ENCODE measurements at places on chromosomes 2 and 18. TPM values are rescaled to one million over a fixed set of nuclear protein-coding genes. Genes with fewer than 3 reads are reported as not detected.

GRCh38 chr2:3651691-3652648, 6.0 kb upstream of the ALLC start:
- H3K4me1 ChIP-seq: peaks cover 12% of the 10 kb centered on the region
- H3K4me3 ChIP-seq: peak overlapping the region; percentile 20
- H3K27me3 ChIP-seq: no peaks in the 10 kb centered on the region
- H3K36me3 ChIP-seq: no peaks in the 10 kb centered on the region
- peak overlapping the region; percentile 69 for H3K27ac ChIP-seq
- peak; percentile 17 for DNase-seq

- H3K4me3 ChIP-seq: no peak overlapping the region
- no peak for DNase-seq
- H3K27me3 ChIP-seq: no peaks in the 10 kb centered on the region
- no peaks in the 10 kb centered on the region for H3K36me3 ChIP-seq
These were observed 229.6 kb downstream of the LPIN1 start for GRCh38 chr2:11976073-11976472.

- no peak overlapping the region for H3K27ac ChIP-seq
- H3K36me3 ChIP-seq: no peaks in the 10 kb centered on the region
- no peaks in the 10 kb centered on the region for H3K27me3 ChIP-seq
- no peak overlapping the region for H3K4me3 ChIP-seq
These were observed 1070.3 kb upstream of the CELF4 start for GRCh38 chr18:38635709-38636430.

DNA sequence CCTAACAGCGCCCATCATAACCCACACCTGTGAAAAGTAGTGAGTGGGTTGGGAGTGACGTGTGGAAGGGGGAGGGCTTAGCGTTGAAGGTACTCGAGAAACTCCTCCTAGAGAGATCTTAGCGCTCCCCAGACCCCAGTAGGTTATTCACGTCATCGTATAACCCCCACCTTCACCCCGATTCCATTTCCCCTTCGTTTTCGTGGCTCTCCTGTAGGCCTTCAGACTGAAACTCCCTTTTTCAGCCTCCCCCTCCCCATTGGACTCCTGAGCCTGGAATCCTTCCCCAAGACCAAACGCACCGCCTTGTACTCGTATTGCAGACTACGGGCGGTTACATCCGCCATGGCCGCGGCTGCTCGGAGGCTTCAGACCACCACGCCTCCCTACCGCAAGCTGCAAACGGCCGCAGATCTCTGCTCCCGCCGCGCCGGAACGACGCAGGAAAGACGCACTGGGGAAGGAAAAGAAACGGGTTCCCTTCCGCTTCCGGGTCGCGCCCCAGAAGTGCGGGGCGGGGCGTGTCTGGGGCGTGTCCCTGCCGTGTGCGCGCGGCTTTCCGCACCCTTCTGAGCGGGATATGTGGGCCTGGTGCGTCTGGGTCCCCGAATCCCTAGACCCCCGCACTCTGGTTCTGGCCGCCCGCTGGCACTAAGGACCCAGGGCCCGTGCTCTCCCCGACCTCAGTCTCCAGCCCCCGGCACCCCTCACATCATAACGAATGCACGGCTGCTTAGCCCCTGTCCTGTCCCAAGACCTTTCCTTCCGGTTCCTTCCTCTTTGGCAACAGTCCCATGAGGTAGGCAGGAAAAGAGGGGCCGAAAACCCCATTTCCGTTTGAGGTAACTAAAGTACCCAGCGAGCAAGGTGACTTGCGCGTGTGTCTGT, at the start of gene SNRNP200:
TSS of gene SNRNP200 (minus strand) at position 456 of the 888 bp plus-strand sequence. CDS start at position 347, 109 bp downstream.
- H3K4me3 ChIP-seq: peak within 1 kb of the TSS; percentile 83
- H3K4me1 ChIP-seq: peaks cover 11% of the 10 kb centered on the region
- peaks cover 28% of the 10 kb centered on the region for H3K36me3 ChIP-seq

- H3K27me3 ChIP-seq: no peaks in the 10 kb centered on the region
- DNase-seq: no peak
- no peak overlapping the region for H3K27ac ChIP-seq
- no peak overlapping the region for H3K4me3 ChIP-seq
These were observed 527.6 kb upstream of the FANCL start for GRCh38 chr2:58768715-58769080.

DNA sequence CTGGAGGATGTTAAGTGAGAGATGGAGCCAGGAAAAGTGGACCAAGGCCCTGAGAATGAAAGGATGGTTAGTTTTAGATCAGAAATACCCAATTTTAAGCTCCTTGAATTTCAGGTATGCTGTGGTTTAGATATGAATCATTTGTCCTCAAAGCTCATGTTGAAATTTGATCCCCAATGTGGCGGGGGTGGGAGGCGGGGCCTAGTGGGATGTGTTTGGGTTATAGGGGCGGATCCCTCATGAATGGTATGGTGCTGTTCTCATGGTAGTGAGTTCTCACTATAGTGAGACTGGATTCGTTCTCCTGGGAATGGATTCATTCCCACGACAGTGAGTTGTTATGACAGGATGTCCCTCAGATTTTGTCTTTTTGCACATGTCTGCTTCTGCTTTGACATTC, 11.4 kb downstream of the MYO5B start:
- no peak overlapping the region for H3K4me3 ChIP-seq
- no peaks in the 10 kb centered on the region for H3K4me1 ChIP-seq
- DNase-seq: no peak

DNA sequence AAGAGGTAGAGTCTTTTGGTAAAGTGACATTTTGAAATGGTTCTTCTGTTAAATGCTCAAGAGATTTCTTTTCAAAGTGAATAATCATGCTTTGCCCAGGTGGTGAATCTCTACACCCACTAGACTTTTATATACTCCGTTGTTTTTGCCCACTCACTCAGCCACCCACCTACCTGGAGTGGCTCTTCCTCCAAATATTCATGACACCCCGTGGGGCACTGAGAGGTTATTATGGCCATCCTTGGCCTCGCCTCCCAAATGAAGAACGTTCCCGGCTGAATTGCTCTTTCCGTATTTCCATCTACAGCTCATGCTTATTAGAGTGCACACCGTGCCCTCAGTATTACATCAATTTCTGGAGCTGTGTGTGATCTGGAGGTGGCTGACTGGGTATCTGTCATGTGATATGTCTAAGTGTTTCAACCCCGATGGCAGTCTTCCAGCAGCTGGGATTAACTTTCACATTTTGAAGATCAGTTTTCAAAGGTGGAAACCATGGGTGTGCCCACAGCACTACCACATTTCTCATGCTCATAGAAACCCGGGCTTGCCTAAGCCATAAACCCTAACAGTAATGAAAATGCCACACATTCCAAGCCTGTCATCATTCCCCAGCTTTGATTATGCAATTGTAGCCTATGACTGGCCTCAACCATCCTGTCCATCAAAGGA, 406.6 kb upstream of the MMADHC start:
- H3K4me3 ChIP-seq: no peak overlapping the region
- DNase-seq: peak; percentile 75
- H3K4me1 ChIP-seq: no peaks in the 10 kb centered on the region
- peak overlapping the region; percentile 13 for H3K27ac ChIP-seq
- H3K27me3 ChIP-seq: no peaks in the 10 kb centered on the region

DNA sequence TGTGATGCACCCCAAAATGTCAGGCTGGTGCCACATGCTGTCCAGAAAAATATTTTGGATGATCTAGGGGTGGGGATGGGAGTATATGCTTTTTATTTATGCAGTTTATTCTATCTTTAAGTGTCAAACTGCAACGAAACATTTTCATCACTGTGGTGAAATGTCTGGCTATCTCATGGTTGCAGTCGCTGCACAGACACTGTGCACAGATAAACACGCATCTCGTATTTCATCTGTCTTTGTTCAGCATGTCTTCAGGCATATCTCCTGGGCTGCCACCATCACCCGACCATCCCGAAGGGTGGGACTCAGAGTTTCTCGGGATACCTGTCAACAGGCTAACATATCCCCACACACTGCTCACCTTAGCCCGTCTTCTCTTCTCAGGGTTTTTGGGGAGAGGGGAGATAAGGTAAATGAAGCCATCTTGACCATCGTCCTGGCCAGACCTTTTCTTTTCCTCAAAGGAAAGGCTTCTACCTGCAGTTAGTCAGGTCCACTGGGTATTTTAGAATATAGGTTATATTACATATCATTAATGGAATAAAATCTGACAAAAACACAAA, 80.7 kb upstream of the NABP1 start:
- H3K36me3 ChIP-seq: no peaks in the 10 kb centered on the region
- H3K27me3 ChIP-seq: no peaks in the 10 kb centered on the region
- no peak for DNase-seq

- no peaks in the 10 kb centered on the region for H3K4me1 ChIP-seq
- no peaks in the 10 kb centered on the region for H3K27me3 ChIP-seq
- H3K36me3 ChIP-seq: no peaks in the 10 kb centered on the region
- H3K4me3 ChIP-seq: no peak overlapping the region
- DNase-seq: no peak
These were observed 147.1 kb downstream of the NOL4 start for GRCh38 chr18:34077599-34077998.

DNA sequence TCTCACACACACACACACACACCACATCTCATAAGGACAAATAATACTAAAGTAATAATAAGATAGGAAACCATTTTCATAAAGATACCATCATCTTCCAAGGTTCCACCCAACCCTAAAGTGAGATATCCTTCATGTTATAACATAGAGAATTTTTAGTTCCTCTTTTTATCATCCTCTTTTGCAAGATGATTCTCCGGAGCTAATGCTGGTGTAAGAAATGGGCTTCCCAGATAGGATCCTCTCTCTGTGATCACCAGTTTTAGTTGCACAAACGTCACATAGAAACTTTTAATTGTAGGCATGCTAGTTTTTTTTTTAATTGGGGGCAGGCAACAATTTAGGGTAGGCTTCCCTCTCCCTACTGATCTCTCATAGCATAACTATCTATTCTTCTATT, 49.6 kb downstream of the ARHGAP25 start:
- H3K27me3 ChIP-seq: no peaks in the 10 kb centered on the region
- H3K4me1 ChIP-seq: peaks cover 2% of the 10 kb centered on the region
- no peak overlapping the region for H3K4me3 ChIP-seq

- H3K4me3 ChIP-seq: no peak overlapping the region
- H3K36me3 ChIP-seq: peaks cover 2% of the 10 kb centered on the region
- no peak for DNase-seq
- no peaks in the 10 kb centered on the region for H3K27me3 ChIP-seq
These were observed 55.9 kb downstream of the HS1BP3 start for GRCh38 chr2:20594957-20595356.

DNA sequence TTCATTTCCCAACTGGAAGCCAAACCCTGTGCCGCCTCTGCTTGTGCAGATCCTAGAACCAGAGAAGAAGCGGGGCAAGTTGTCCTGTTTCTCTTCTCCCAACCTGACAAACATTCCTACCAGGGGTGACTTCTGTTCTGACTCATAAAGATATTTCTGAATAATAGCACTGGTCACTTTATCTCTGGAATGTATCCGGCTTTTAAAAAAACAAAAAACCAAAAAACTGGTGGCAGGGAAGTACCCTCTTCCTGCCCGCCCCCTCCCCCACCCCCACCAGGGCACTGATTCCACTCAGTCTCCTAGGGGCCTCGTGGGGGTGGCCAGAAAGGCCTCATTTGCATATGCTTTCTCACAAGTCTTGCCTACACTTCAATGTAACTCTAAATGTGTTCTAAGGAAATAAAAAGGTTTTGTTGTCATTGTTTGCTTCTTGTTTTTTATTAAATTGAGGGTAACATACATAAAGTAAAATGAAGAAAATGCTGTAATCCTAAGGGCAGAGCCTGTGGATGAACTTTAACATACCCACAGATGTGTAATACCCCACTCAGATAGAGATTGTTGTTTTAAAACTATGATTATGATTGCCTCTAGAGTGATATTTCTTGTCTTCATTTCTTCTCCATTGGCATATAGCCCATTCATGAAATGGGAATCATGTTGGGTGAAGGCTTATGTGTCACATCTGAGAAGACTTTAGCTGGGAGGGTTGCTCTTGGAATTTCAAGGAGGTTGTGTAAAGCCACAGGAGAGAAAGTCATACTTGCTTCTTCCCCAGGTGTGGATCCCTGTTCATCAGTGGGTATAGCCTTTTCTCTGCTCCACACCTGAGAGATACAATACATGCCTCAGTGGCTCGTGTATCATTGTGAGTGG, 5.3 kb upstream of the FOSL2 start:
- no peak overlapping the region for H3K27ac ChIP-seq
- H3K36me3 ChIP-seq: no peaks in the 10 kb centered on the region
- no peak overlapping the region for H3K4me3 ChIP-seq
- H3K4me1 ChIP-seq: peaks cover 23% of the 10 kb centered on the region
- no peaks in the 10 kb centered on the region for H3K27me3 ChIP-seq

GRCh38 chr2:106894545-106894944, 8.6 kb upstream of the ST6GAL2 start:
- H3K4me3 ChIP-seq: no peak overlapping the region
- no peak overlapping the region for H3K27ac ChIP-seq
- H3K4me1 ChIP-seq: no peaks in the 10 kb centered on the region
- H3K27me3 ChIP-seq: no peaks in the 10 kb centered on the region
- DNase-seq: no peak

DNA sequence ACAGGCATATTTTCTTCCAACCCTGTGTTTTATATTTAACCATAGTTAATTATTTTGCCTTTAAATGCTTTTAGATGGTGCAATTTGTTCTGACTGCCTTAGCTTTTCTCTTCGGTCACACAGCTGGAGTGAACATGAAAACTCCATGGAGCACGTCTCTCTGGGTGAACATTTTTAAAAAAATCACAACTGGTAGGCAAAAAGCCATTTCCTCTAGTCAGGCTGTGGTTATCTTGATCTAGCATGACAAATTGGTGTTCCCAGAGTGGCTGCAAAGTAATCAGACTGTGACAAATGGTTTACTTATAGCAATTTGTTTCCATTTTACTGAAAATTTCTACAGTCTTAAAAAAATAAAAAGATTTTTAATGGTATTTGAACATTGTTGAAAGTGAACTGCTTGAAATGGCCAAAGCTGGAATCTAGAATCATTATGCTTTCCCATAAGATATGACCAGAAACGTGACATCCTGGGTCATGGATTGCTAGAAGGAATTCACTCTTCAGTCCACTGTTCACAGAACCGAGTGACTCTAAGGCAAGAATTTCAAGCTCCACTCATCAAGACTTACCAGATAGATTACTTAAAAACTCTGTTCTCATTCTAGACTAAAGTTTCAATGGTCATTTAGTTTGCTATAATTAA, 703.6 kb downstream of the CPS1 start:
- no peaks in the 10 kb centered on the region for H3K27me3 ChIP-seq
- DNase-seq: no peak
- H3K27ac ChIP-seq: no peak overlapping the region
- no peaks in the 10 kb centered on the region for H3K36me3 ChIP-seq
- no peaks in the 10 kb centered on the region for H3K4me1 ChIP-seq

DNA sequence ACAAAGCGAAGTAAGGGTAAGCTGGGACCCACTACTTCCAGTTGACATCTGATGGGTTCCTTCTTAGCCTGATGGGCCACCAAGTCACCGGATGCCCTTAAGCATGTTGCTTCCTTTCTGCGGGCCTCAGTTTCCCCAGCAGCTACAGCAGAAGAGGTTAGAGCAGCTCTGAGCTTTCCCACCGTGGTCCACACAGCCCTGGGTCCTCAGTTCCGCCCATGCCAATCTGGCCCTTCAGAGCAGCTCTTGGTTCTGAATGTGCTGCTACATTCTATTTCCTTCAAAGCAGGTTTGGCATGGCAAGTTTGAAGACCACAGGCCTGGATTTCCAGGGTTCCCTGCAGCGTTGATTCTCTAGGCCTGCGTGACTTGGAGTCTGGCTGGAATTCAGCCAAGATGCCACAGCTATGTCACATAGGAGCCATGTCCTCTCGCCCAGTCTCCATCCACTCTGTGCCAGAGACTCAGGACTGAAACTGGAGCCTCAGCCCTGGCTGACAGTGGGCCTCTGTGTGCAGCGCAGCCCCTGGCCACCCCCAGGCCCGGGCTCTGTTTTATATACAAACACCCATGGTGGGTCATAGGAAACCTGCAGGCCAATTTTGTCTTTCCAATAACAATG, 79.6 kb downstream of the TFCP2L1 start:
- H3K4me3 ChIP-seq: no peak overlapping the region
- DNase-seq: peak; percentile 40
- no peaks in the 10 kb centered on the region for H3K36me3 ChIP-seq
- no peaks in the 10 kb centered on the region for H3K4me1 ChIP-seq
- no peak overlapping the region for H3K27ac ChIP-seq
- no peaks in the 10 kb centered on the region for H3K27me3 ChIP-seq

The HRH4 gene
- 0.03 TPM for polyA plus RNA-seq

The LBH gene
- 12.2 TPM for polyA plus RNA-seq

The GPR39 gene
- 6.2 TPM for polyA plus RNA-seq
